ENCODE measurements at places on chromosomes 11 and 22. TPM values are rescaled to one million over a fixed set of nuclear protein-coding genes. Genes with fewer than 3 reads are reported as not detected.

The TMX2 gene
- 98.4 TPM for polyA plus RNA-seq

The GGT1 gene
- polyA plus RNA-seq = 10.7 TPM

The KRTAP5-1 gene
- not detected for polyA plus RNA-seq

The ZNF70 gene
- polyA plus RNA-seq = 10.0 TPM

- peak; percentile 15 for DNase-seq
Measured at GRCh38 chr11:135033540-135033939, 621.5 kb upstream of the B3GAT1 start.

- DNase-seq = no peak
Measured at GRCh38 chr11:19060629-19061028, at the start of gene MRGPRX2. MRGPRX2 (minus strand) TSS chr11:19060717; CDS start chr11:19056402, 4,315 bp downstream.

GRCh38 chr11:131889146-131889577 is 518.7 kb downstream of the NTM start:
- peak; percentile 66 for DNase-seq

- DNase-seq = no peak
Measured at GRCh38 chr11:102306817-102307726, 10.2 kb upstream of the BIRC3 start.
